ENCODE measurements at places on chromosomes 5 and 9.

DNA sequence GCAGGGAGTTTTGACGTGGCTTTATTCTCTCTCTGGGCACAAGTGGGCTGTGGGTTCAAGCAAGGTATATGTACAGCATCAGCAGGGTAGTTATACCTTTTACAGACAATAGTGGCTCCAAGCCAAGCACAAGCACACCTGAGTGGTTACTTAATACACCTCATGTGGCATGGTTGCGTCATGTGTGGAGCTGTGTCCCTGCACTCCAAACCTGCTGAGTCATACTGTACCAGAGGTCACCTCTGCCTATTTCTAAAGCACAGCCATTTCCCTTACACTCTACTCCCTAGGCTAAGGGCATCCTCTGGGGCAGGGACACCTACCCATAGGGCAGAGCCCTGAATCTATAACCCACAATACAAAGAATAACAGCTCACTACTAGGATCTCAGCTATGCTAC, 147.3 kb downstream of the OSTF1 start:
- DNase-seq = no peak

DNA sequence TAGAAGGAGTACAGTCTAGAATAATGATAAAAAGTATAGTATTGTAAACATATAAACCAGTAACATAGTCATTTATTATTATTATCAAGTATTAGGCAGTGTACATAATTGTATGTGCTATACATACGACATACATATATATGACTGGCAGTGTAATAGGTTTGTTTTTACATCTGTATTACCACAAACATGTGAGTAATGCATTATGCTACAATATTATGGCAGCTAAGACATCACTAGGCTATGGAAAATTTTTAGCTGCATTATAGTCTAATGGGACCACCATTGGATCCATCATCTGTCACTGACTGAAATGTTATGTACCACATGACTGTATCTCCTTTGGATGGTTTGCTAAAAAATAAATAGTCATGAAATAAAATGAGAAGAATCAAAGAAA, 530.0 kb downstream of the PRR16 start:
- DNase-seq = no peak

- no peak for DNase-seq
Measured at GRCh38 chr9:76926324-76926741, 20.4 kb upstream of the PRUNE2 start.

- no peak for DNase-seq
Measured at GRCh38 chr5:6356578-6357164, 21.7 kb downstream of the MED10 start.

GRCh38 chr5:122154910-122155309, 25.6 kb downstream of the ZNF474 start:
- no peak for DNase-seq

DNA sequence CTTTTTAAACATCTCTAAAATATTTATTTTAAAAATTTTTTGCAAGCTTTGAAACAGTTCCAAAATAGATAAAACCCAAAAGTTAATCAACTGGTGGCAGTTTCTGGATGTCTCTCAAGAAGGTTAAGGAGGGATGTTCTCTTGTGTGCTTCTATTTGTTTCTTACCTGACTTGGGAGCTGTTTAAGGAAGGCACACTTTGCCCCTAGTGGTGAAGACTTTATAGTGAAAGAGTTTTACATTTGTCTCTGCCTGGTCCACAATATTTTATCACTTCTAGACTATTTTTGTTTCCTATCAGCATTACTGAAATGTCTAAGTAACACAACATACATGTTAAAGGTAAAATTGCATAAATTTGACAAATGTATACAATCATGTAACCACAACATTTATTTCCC, 552.8 kb downstream of the SEMA5A start:
- DNase-seq = no peak

GRCh38 chr5:28328681-28329080, 1290.3 kb upstream of the CDH9 start:
- no peak for DNase-seq

DNA sequence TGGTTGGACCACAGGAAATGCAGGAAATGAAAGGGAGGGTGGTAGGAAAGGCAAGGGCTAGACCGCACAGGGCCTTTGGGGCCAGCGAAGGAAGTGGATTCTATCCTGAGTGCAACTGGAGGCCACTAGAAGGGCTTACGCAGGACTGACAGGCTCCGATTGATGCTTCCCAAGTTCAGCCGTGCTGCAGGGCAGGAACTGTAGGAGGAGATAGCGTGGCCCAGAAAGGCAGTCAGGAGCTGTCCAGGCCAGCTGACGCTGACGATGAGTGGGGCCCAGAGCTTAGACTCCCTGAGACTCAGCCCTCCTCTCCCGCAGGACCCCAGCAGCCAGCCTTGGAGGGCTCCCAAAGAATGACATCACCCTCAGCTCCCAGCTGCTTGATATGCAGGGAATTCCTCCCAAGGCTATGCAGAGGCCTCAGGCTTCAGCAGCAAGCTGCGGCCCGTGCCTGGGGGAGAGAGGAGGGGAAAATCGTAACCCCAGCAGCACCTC, 48.8 kb downstream of the KCNIP1 start:
- DNase-seq = no peak

Data from GM18507 (cell line).